ENCODE measurements at places on chromosomes 11 and 22. TPM values are rescaled to one million over a fixed set of nuclear protein-coding genes. Genes with fewer than 3 reads are reported as not detected.

DNA sequence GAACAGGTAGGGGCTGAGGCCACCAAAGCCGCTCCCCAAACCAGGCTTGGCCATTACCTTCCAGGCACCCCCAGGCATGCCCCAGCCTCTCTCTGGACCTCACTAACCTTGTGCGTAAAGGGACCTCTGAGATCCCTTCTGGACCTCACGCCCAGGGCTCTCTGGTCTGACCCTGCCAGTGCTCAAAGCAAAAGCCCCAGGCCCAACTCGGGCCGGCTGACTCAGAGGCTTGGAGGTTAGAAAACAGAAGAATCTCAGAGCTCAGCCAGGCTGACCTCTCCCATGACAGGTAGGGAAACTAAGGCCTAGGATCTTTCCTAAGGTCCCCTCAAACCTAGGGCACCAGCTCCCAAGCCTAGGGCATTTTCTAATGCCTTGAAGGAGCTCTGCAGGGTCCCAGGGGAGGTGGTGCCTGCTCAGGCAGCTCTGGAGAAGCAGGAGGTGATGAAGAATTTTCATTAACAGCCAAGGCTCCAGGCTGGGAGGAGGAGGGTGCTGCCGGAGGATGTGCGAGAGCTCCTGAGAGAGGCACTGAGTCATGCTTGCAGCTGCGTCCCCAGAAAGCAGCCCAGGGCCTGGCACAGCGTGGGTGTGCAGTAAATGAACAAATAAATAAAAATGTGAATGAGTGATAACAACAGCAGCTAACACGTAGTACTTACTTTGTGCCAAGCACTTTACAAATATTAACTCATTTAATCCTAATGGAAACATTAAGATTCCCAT, 25.6 kb downstream of the ARRB1 start:
- no peak for DNase-seq

Gene OR2D2
- polyA plus RNA-seq: not detected

- no peak for DNase-seq
These were observed 54.0 kb downstream of the RTN4R start for GRCh38 chr22:20213833-20214708.

- no peak for DNase-seq
These were observed 14.4 kb upstream of the BIRC2 start for GRCh38 chr11:102332611-102332994.

GRCh38 chr11:110777775-110778174, 65.5 kb upstream of the ARHGAP20 start:
- DNase-seq: no peak

GRCh38 chr11:25327656-25328055, 830.8 kb downstream of the LUZP2 start:
- no peak for DNase-seq
